ENCODE measurements at places on chromosomes 5 and 9.

GRCh38 chr9:11204521-11204920 lies 591.7 kb upstream of the PTPRD start:
- no peak for DNase-seq

DNA sequence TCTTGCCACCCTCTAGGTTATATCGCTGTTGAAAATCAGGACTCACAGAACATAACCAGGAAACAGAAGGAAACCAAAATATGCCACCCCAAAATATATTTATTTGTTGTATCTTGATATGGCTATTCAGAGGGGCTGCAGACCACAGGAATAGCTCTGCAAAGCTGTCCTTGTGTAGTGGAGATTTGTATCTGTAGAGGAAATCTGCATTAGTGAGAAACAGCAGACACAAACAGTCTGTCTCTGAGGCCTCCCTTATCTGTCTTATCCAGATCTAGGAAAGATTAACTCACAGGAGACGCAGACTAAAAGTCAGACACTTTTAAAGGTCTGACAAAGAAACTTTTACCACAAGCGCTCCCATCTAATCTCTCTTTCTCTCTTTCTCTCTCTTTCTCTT lies 54.1 kb upstream of the CEMIP2 start:
- DNase-seq, result no peak

DNA sequence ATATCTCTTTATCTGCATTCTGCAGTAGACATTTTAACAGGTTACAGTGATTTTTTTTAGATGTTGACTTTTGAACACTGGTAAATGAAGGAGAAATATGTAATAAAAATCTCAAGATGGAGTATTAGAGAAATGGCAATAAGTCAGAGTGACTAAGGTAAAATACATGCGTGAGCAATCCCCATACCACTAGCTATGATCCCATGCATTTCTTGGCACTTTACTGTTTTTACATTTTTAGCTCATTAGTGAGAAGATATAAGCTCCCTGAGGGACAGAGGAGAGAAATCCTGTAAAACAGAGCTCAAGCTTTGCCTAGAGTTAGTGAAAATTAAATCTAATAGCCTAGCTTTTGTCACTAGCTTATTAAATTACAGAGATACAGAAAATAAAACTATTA lies 181.9 kb upstream of the TRPM3 start:
- peak; percentile 8 for DNase-seq

- DNase-seq, result no peak
Measured at GRCh38 chr5:164941132-164941531, 1435.7 kb downstream of the MAT2B start.

GRCh38 chr9:81826517-81826906 lies 101.7 kb upstream of the SPATA31D4 start:
- peak; percentile 94 for DNase-seq

- peak; percentile 62 for DNase-seq
Measured at GRCh38 chr5:83914662-83915418, 194.2 kb upstream of the HAPLN1 start.

- DNase-seq, result no peak
Measured at GRCh38 chr5:29460971-29461559, 1732.4 kb upstream of the CDH6 start.

Measured in fibroblast of pulmonary artery (primary cell).